ENCODE measurements at places on chromosomes 7 and 10. TPM values are rescaled to one million over a fixed set of nuclear protein-coding genes. Genes with fewer than 3 reads are reported as not detected.

The RGR gene
- total RNA-seq = not detected

The PHYHIPL gene
- not detected for total RNA-seq

GRCh38 chr10:24951201-24952142 lies 934 bp downstream of the PRTFDC1 start:
- DNase-seq = peak; percentile 34

- DNase-seq = no peak
Observed at GRCh38 chr10:61898435-61898778, 3.1 kb upstream of the ARID5B start.

- no peak for DNase-seq
Observed at GRCh38 chr7:66257481-66257880, 52.3 kb downstream of the TPST1 start.

GRCh38 chr7:431041-431440 lies 88.6 kb downstream of the PDGFA start:
- DNase-seq = no peak

GRCh38 chr7:119748991-119749390 lies 524.0 kb upstream of the KCND2 start:
- DNase-seq = no peak

- DNase-seq = no peak
Observed at GRCh38 chr7:74006032-74006431, 21.9 kb upstream of the ELN start.
